Posterior cingulate gyrus (tissue), 11 donors: ENCODE measurements at places on chromosomes 7 and 10.

GRCh38 chr10:21532694-21533466 lies 1.2 kb upstream of the MLLT10 start:
- no peak for DNase-seq

DNA sequence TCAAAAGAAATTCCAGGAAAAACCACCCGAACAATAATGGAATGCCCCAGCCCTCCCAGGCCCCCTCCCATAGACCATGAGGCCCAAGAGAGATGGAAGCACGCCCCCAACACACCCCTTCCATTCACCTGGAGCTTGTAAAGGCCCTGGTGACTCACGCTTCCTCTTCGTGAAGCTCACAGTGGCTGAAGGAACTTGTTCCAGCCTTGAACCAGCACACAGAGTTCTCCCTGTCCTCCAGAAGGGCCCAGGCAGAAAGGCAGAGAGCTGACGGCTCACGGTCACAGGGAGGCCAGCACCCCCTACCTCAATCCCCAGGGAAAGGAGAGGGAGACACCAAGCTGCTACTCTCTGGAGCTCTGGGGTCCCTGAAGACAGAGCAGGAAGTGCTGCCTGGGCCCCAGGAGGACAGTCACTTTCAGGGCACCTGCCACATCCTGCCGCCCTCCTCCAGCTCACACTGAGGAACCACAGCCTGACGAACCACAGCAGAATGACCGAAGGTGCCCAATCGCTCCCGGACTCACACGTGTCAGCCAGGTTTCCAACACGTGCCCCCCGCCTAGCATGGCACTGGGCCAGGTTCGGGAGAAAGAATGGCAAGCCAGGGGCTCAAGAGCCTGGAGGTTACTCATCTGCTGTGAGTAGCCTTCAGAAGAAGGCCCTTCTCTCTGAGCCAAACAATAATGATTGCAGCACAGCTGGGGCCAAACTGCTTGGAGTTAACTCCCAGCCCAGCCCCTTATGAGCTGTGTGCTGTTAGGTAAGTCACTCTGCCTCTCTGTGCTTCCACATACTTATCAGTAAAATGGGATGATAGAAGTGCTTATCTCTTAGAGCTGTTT lies 52.8 kb downstream of the DLG5 start:
- no peak for DNase-seq

DNA sequence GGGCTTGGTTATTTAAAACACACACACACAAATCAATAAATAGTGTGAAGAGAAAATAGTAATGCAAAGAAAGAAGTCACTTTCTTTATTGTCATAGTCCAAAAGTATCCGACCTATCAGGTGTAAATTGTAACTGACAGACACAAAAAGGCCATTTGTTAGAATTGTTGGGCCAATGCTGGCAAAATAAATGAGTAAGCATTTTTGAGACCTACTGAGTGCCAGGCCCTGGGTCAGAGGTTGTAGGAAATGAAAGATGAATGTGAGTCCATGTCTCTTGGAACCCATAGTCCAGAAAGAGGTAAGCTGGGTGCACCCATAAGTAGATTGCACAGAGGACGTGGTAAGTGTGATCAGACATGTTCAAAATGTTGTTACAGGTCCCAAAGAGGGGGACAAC lies 13.5 kb upstream of the EGR2 start:
- no peak for DNase-seq

DNA sequence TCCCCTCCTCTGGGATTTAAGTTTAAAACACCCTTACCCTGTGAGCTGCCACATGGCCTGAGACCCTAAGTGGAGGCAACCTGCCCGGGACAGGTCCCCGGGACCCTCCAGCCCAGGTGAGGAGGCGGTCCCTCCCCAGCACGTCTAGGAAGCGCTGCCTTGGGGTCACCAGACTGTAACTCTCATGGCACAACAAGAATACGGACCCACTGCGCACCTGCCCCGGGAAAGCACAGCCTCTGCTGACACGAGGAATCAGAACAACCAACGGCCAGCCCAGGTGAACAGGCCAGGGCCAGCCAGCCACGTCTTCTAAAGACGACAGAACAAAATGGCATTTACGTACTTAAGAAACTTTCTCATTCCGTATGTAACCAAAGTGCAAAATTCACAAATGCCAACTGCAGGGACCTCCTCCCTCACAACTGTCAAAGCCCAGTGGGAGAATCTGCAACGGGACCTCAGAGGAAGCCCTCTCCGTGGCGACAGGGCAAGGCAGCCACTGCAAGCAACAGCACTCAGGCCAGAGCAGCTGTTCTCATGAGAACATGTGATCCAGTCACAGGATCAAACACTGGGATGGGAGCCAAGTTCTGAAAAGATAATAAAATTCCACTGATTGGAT lies 208.4 kb downstream of the DIP2C start:
- DNase-seq, result no peak
